ENCODE measurements at places on chromosomes 6 and 20.

DNA sequence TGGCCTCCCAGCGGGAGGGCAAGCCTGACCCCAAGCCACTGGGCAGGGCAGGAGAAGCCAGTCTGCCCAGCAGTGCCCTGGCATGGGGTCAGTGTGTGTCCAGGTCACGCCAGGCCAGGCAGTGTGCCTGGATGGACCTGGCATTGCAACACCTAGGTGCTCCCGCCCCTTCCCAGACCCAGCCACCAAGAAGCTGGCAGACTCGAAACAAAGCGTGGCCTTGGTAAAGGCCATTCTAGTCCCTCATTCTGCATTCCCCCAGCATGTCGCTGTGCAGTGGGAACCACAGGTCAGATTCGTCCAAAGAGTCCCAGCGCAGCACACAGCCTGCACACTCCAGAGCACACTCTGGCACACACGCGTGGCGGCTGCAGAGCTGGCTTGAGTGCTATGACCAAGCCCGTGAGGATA, 19.3 kb upstream of the APMAP start:
- DNase-seq: no peak

- no peak for DNase-seq
Observed at GRCh38 chr20:1817577-1818211, 77.5 kb upstream of the SIRPA start.

DNA sequence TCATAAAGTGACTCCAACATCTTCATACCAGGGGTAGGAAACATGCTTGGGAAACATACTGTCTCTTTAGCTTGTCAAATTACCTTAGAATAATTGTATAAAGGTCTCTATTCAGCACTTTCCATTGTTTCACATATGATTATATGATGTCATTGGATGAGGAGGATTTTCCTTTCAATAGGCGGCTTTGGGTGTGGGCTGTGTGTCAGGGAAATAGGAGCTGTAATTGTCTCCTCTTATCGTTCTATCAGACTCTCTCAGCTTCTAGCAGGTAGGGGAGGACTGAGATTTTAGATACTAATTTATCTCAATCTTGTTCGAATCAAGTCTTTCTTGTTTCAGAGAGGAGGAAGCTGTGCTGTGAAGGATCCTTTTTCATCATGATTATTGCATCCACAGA, 179.4 kb upstream of the OLIG3 start:
- no peak for DNase-seq

- DNase-seq: no peak
Observed at GRCh38 chr6:25630508-25631278, 21.3 kb upstream of the SCGN start.

DNA sequence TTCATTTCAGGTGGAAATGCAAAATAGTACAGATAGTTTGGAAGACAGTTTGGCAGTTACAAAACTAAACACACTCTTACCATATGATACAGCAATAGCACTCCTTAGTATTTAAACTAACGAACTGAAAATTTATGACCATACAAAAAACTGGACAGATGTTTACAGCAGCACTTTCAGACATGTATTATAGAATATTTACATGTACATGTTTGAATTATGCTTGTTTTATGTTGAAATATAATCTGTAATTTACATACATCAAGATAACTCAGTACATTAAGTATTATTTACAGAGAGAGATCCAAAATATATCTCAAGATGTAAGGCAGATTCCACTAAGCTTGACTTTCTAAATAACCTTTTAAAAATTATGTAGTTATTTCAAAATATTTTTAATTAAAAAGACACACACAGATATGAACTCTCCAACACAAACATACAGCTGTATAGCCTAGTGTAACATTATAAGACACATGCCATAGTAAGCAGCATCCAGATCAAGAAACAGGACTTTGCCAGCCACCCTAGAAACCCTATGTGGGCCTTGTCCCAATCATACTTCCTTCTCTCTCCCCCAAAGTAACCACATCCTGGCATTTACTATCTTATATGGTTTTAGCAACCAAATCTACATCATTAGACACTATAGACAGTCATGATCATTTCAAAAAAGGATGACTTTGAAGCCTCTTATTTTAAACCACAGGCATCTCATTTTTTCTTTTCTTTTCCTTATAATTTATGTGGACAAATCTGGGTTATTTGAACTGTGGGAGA, 82.2 kb downstream of the MAN1A1 start:
- no peak for DNase-seq

DNA sequence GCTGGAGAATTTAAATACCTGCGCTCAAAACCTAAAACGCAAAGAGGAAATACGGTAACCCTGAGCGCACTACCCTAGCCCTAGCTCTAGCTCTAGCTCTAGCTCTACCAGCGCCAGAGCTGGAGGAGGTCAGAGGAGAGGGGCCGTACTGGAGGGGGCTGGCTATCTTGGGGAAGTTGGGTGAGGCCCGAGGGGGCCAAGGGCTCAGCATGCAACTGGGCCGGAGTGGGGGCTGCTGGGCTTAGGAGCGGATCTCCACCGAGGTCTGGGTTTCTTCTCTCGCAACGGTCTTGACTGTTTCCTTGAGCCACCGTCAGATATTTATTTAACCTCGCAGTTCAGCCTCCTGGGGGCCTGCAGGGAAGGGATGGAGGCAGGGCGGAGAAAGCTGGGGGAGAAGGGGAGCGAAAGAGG, 91.0 kb downstream of the NCR2 start:
- no peak for DNase-seq
